ENCODE measurements at places on chromosomes 1 and 21. TPM values are rescaled to one million over a fixed set of nuclear protein-coding genes. Genes with fewer than 3 reads are reported as not detected.

The RPL5 gene
- total RNA-seq: 1,003 TPM

The PLEKHO1 gene
- total RNA-seq: 38.6 TPM

The NT5C1A gene
- total RNA-seq: not detected

The DPM3 gene
- total RNA-seq: 11.4 TPM

The CDC42BPA gene
- 76.4 TPM for total RNA-seq

The KRTAP13-2 gene
- not detected for total RNA-seq

The PWP2 gene
- 4.8 TPM for total RNA-seq

The PLEKHG5 gene
- 11.3 TPM for total RNA-seq
